ENCODE measurements at places on chromosomes 6 and 20.

DNA sequence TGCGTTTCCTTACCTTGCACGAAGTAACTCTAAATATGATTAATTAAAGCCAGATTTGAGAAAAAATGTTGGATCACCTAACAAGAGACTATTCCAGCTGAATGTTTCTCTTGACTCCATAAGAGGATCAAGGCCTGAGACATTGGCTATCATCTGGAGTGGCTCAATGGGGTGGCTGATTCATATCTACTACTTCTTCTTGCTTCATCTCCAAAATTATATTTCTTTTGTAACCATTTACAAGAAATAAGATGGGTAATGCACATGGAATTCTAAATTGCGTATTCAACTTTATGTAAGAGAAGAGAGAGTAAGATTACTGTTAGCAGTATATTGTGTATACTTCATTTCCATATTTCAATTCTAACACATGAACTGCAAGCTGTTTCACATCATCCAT, 819.0 kb upstream of the EYS start:
- no peak for DNase-seq

- no peak for DNase-seq
Measured at GRCh38 chr6:42136508-42137193, 5.8 kb downstream of the C6orf132 start.

DNA sequence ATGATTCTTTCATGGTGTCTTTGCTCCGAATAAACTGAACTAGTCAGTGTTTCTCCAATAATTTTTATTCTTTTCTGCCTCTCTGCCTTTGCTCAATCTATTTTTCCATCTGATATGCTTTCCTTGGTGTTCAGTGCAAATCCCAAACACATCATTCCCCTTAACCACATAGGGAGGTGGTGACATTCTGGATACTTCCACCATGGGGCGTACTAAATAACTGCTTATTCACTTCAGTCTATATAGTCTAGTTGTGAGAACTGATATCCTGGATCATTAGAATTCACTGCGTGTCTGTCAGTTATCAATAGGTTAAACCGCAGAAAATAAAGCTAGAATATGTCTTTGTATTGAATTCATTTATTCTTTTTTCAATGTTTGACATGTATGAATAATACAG, 83.1 kb downstream of the KCNQ5 start:
- no peak for DNase-seq

DNA sequence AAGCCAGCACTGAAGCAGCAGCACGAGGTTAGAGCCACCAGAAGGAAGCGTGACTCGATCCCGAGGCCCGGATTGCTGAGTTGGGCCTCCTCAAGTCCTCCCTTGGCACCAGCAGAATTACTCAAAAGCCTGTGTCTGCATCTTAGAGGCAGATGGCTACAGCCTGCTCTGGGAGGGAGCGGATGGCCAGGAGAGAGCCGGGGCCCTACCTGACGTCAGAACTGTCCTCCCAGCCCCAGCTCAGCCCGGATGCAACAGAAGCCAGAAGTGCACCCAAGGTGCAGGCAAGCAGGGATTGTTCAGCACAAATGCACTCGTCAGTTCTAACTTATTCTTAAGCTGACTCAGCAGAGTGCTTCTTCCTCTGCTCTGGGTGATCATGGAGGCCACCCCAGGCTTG, 155.5 kb upstream of the RPS6KA2 start:
- no peak for DNase-seq

DNA sequence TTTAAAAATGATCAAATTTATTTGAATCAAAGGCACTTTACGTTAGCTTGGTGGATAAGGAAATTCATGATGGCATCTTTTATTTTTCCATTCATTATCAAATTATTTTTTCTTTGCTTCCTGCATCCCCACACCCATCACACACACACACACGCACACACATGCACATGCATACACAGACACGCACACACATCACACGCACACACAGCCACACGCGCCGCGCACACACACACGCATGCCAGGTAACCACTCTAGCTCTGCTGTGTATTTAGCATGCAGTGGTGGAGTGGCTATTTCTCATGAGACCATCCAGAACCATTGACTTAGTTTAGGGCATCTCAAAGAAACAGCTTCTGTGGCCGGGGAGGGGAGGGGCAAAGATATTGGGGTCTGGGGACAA, 47.0 kb downstream of the GNAS start:
- DNase-seq: no peak

DNA sequence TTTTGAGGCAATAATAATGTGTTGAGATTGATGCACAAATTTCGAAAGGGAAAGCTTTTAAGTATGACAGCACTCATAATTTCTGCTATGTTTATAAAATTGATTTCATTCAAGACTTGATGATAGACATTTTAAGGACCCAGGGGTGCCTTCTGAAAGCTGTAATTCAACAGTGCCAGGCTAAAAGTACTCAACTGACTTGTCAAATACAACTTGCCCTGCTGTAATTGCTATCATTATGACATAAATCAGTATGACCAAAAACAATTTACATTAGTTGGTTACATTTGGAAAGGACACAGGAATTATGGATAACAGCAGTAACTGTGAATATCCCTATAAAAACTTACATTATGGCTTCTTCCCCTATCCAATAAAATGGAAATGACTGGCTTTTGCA, 178.9 kb downstream of the MMUT start:
- no peak for DNase-seq

GRCh38 chr20:38131588-38132121, 33.4 kb downstream of the TGM2 start:
- no peak for DNase-seq

GRCh38 chr6:105382958-105383357, 19.9 kb downstream of the PREP start:
- DNase-seq: no peak
